ENCODE measurements at places on chromosomes 1 and 21. TPM values are rescaled to one million over a fixed set of nuclear protein-coding genes. Genes with fewer than 3 reads are reported as not detected.

- no peak for DNase-seq
These were observed 7.1 kb downstream of the UTS2 start for GRCh38 chr1:7845761-7846160.

GRCh38 chr21:19198801-19199200 is 795.2 kb upstream of the TMPRSS15 start:
- no peak for DNase-seq

GRCh38 chr1:18505666-18506065 is 24.9 kb downstream of the KLHDC7A start:
- DNase-seq, result no peak

Gene KRTAP13-1
- total RNA-seq, result not detected

DNA sequence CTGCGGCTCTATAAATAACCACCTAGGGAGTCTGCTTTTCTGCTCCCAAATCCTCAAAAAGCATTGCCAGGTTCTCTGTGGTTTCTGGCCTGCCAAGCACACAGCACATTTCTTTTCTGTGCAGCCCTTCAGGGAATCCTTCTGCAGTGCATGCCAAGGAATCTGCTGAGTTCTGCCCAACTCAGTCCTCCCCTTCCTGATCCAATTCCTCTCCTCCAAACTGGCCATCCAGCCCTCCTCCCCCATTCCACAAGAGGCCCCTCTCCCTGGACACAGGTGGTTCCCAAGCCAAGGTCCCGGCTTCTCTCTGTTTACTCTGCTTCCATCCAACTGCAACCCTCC is 61.8 kb downstream of the HIVEP3 start:
- no peak for DNase-seq

GRCh38 chr1:29798699-29799566 is 562.6 kb downstream of the PTPRU start:
- peak; percentile 34 for DNase-seq

All from activated CD8-positive, alpha-beta memory T cell treated with anti-CD3 and anti-CD28 coated beads, Interleukin-2, amount 10 ng/mL, durations not matched to agents 7 days and 5 days (primary cell).